Stimulated activated memory B cell treated with anti-CD40 and anti-IgM and Interleukin-4, amounts not matched to agents 10 μg/mL and 1 μg/mL and 100 μg/mL, for 72 hours (primary cell): ENCODE measurements at places on chromosomes 1 and 21.
A peak's percentile ranks its signal among the peaks of the same experiment; 100 is the strongest.

DNA sequence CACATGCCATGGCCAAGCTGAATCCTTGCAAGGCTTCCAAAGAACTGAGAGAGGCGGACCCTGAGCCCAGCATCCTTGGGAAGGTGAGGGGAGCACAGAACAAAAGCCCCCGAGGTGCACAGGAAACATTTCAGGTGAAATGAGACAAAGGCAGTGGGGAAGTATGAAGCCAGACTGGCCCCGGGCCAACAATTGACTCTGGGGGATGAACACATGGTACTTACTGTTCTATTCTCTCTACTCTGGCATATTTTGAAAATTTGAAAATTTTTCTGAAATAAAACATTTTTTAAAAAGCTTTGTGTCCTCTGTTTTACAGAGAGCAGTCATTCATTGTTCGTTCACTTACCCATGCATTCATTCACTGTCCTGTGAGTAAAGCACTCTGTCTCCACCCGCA lies 77.7 kb downstream of the GRIK3 start:
- no peak for ATAC-seq
- peaks cover 2% of the 10 kb centered on the region for H3K4me1 ChIP-seq
- no peak overlapping the region for H3K27ac ChIP-seq

DNA sequence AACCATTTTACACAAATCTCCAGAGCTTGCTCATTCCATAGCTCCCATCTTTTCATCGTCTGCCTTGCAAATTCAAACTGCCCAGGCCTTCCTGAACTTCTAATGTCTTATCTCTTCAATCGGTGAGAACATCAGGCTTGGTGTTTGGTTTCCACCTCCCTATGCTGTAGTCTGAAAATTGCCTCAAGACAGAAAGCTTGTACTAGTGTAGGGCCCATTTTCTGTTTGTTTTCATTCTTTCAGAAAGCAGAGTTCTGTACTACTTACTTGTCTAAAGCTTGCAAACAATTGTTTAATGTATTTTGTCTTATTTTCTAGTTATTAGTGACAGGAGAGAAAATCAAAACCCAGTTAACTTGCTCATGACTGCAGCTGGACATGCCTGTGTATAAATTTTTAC lies 16.8 kb downstream of the HOOK1 start:
- no peaks in the 10 kb centered on the region for H3K4me1 ChIP-seq
- H3K27me3 ChIP-seq: no peaks in the 10 kb centered on the region
- ATAC-seq: no peak
- no peak overlapping the region for H3K27ac ChIP-seq

DNA sequence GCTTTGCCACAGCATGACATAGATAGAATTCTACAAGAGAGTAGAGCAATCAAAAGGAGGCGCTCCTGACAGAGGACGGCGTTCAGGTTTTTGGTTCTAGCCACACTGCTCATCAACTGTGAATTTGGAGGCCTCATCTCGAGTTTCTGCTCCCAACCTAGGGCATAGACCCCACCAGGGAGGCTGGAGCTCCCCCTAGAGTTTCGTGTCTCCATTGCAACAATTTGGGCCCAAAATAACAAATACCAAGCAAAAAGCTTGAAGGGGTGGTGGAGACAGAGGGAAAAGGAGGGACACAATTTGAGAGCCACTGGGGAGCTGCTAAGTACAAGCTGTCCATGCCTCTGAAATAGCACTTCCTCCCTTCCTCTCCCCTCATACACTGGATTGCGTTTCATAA lies 297.0 kb downstream of the GPATCH2 start:
- ATAC-seq: no peak
- no peaks in the 10 kb centered on the region for H3K36me3 ChIP-seq
- no peaks in the 10 kb centered on the region for H3K27me3 ChIP-seq
- H3K4me1 ChIP-seq: no peaks in the 10 kb centered on the region

GRCh38 chr1:2229037-2229864 lies 1.1 kb downstream of the SKI start:
- peak; percentile 4 for ATAC-seq
- no peaks in the 10 kb centered on the region for H3K27me3 ChIP-seq
- peaks cover 55% of the 10 kb centered on the region for H3K4me1 ChIP-seq
- H3K4me3 ChIP-seq: peak overlapping the region; percentile 82

- no peak for ATAC-seq
- no peak overlapping the region for H3K4me3 ChIP-seq
- no peaks in the 10 kb centered on the region for H3K36me3 ChIP-seq
- H3K27ac ChIP-seq: no peak overlapping the region
- peaks cover 4% of the 10 kb centered on the region for H3K4me1 ChIP-seq
- H3K27me3 ChIP-seq: no peaks in the 10 kb centered on the region
Observed at GRCh38 chr1:244713332-244713731, 60.4 kb downstream of the DESI2 start.

GRCh38 chr21:27061770-27062169 lies 94.9 kb upstream of the ADAMTS5 start:
- no peak for ATAC-seq
- H3K27ac ChIP-seq: no peak overlapping the region

DNA sequence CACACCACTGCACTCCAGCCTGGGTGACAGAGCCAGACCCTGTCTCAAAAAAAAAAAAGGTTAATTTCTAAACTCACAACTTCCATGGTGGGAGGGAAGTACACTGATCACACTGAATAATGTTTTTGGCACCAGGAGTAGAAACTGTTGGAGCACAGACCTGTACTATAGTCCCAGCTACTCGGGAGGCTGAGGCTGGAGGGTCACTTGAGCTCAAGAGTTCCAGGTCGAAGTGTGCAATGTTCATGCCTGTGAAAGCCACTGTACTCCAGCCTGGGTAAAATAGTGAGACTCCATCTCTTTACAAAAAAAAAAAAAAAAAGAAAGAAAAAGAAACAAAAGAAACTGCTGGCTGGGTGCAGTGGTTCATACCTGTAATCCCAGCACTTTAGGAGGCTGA lies 35.3 kb downstream of the TMEM50B start:
- peak overlapping the region; percentile 74 for H3K27ac ChIP-seq
- peaks cover 5% of the 10 kb centered on the region for H3K36me3 ChIP-seq
- H3K4me3 ChIP-seq: no peak overlapping the region
- ATAC-seq: no peak

- H3K4me1 ChIP-seq: no peaks in the 10 kb centered on the region
- no peaks in the 10 kb centered on the region for H3K36me3 ChIP-seq
- no peaks in the 10 kb centered on the region for H3K27me3 ChIP-seq
- no peak overlapping the region for H3K4me3 ChIP-seq
- no peak overlapping the region for H3K27ac ChIP-seq
Observed at GRCh38 chr1:33943978-33944377, 80.1 kb downstream of the HMGB4 start.

- no peak for ATAC-seq
- H3K27me3 ChIP-seq: no peaks in the 10 kb centered on the region
- no peak overlapping the region for H3K4me3 ChIP-seq
- H3K36me3 ChIP-seq: no peaks in the 10 kb centered on the region
- H3K27ac ChIP-seq: no peak overlapping the region
Observed at GRCh38 chr1:28640766-28641165, 2.1 kb downstream of the TAF12 start.

DNA sequence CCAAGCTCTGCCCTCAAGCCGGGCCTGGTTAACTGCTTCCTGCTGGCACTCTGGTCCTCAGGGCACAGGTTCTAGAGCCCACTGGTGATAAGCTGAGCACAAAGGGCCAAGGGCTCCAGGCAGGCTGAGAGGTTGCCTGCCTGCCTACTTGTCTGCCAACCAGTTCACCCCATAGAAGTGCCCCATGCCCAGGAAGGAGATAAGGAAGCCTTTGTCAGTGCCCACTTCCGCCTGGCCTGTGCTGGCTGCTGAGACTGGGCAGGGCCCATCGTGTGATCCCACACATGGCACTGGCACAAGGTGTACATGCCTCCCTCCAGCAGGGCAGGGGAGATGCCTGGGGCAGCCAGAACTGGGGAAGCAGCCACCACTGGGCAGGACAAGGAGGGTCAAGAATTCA lies 24.1 kb downstream of the SLC9A1 start:
- ATAC-seq: no peak
- no peaks in the 10 kb centered on the region for H3K36me3 ChIP-seq
- no peak overlapping the region for H3K27ac ChIP-seq
- peaks cover 35% of the 10 kb centered on the region for H3K4me1 ChIP-seq
